NCI-H1694 treated with DMSO at 0.1 percent for 48 hours (cell line): ENCODE measurements at places on chromosomes 1 and 21.

DNA sequence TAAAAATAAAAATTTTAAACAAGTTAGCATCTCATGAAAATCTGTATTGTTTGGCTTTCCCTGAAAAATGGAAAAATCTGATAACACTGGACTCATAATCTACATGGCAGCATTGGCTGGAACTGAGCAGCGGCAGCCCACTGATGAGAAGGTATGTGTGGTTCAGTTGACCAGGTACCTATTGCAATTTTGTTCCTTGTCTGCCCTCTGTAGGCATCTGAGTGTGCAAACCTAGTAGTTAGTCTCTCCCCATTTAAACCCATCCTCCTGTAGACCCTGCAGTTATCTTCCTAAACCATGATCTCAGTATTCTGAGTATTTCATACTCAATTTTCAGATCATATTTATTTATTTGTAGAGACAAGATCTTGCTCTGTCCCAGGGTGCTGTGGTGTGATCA lies 59.4 kb upstream of the SERBP1 start:
- no peak for DNase-seq

- no peak for DNase-seq
Measured at GRCh38 chr1:18731148-18731547, 100.5 kb downstream of the PAX7 start.

DNA sequence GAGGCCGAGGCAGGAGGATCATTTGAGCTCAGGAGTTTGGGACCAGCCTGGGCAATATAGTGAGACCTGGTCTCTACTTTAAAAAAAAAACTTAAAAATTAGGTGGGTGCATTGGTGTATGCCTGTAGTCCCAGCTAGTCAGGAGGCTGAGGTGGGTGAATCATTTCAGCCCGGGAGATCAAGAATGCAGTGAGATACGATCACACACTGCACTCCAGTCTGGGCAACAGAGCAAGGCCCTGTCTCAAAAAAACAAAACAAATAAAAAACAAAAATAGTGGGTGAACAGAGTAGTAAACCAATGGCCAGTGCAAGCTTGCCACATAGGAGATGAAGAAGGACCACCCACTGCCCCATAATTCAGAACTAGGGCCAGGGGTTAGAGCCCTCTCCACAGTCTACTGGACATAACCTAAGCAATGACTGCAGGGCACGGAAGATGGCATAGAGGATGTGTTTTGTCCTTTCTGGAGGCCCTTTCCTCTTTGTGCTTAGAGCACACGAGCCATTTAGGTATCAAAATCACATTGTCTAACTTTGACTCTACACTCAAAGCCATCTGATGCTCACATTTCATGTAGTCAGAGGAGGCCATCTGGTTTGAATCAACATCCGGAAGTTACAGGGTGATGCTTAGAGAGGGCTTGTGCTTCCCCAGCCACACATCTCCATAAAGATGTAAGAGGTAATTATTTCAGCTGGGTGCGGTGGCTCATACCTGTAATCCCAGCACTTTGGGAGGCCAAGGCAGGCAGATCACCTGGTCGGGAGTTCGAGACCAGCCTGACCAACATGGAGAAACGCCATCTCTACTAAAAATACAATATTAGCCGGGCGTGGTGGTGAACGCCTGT lies 12.6 kb downstream of the CD2 start:
- no peak for DNase-seq

DNA sequence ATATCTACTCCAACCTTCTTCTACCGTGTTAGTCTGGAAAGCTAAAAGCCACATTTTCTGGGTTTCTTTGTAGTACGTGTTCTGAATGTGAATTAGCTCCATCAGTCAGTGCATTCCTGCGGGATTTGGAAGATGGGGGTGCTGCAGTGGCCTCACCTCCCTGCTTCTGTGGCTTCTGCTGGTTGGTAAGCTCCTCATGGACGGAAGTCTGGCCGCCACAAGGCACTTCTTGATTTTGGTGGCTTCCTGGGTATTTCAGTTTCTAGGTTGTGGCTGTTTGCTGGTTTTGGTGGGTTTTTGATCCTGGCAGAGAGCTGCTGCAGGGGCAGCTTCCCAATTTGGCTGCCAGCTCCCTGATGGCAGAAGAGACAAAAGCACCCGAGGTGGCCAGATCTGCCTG lies 20.9 kb upstream of the TACSTD2 start:
- no peak for DNase-seq

- DNase-seq, result no peak
Measured at GRCh38 chr1:172895050-172895460, 155.7 kb downstream of the TNFSF18 start.

- no peak for DNase-seq
Measured at GRCh38 chr1:156492013-156492590, 8.5 kb downstream of the MEF2D start.
